Activated CD4-positive, alpha-beta T cell treated with anti-CD3 and anti-CD28 coated beads, Interleukin-2, amount 10 ng/mL, durations not matched to agents 7 days and 5 days (primary cell): ENCODE measurements at places on chromosomes 5 and 9. TPM values are rescaled to one million over a fixed set of nuclear protein-coding genes. Genes with fewer than 3 reads are reported as not detected.
A peak's percentile ranks its signal among the peaks of the same experiment; 100 is the strongest.

MLANA gene
- not detected for total RNA-seq

DNA sequence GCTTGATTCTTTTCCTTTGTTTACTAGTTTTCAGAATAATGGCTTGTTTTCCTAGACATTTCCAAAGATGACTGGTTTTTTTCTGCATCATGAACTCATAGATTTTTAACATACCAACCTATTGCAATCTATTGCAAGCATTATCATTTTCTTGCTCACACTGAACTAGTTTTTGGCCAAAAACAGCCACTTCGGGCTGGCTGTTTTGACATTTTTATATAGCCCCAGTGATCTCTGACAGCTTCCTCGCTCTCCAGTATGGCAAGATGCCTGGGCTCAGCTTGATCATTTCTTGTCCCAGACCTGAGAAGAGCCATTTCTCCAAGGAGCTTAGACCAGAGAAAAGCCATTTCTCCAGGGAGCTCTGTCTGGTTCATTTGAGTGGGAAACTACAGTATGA lies 94.3 kb upstream of the MAMDC2 start:
- no peak overlapping the region for H3K4me3 ChIP-seq
- H3K36me3 ChIP-seq: no peaks in the 10 kb centered on the region
- peaks cover 17% of the 10 kb centered on the region for H3K27me3 ChIP-seq
- DNase-seq: no peak

DNA sequence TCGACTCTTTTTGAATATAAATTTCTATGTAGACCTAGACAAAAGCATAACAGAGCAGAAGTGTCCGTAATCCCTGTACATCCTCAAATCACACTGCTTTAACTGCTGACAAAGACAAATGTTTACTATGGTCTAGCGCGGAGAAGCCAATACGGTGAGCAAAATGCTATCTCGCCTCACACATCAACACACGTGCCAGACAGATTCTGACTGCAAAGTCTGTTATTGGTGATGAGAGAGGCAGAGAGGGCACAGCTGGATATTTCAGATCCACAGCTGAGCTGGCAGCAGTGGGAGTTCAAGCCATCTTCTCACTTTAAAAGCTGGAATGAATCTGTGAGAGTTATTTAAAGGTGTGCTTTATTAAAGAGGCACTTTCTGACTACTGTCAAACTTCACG lies 124.3 kb downstream of the ARL15 start:
- no peak overlapping the region for H3K27ac ChIP-seq
- no peaks in the 10 kb centered on the region for H3K4me1 ChIP-seq
- H3K36me3 ChIP-seq: no peaks in the 10 kb centered on the region
- no peak overlapping the region for H3K4me3 ChIP-seq
- no peak for DNase-seq

DNA sequence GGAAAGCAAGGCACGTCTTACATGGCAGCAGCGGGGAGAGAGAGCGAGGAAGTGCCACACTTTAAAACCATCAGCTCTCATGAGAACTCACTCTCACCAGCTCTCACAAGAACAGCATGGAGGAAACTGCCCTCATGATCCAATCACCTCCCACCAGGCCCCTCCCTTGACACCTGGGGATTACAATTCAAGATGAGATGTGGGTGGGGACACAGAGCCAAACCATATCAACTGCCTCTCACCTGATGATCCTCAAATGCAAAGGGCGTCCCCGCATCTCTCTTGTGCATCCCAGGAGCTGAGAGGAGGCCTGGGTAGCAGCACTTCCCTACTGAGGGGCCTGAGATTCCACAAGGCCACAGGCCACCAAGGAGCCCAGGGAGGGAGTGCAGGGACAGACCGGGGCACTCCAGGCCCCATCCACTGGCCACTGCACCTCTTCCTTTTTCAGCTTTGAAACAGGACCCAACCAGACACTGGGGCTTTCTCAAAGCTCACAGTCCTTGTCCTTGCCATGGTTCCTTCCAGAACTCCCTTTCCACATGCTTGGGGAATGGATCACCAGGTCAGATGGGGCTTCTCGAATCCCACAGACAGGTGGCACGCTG lies 54.5 kb upstream of the IL17B start:
- no peak overlapping the region for H3K4me3 ChIP-seq
- H3K27me3 ChIP-seq: no peaks in the 10 kb centered on the region
- DNase-seq: no peak
- H3K4me1 ChIP-seq: peaks cover 14% of the 10 kb centered on the region
- H3K27ac ChIP-seq: no peak overlapping the region

GRCh38 chr9:128438343-128439109 lies 17.3 kb upstream of the ODF2 start:
- H3K4me3 ChIP-seq: no peak overlapping the region
- no peaks in the 10 kb centered on the region for H3K27me3 ChIP-seq
- peak; percentile 87 for DNase-seq
- H3K36me3 ChIP-seq: no peaks in the 10 kb centered on the region
- H3K4me1 ChIP-seq: peaks cover 9% of the 10 kb centered on the region

- no peak overlapping the region for H3K4me3 ChIP-seq
- no peak for DNase-seq
- H3K36me3 ChIP-seq: no peaks in the 10 kb centered on the region
- peaks cover 7% of the 10 kb centered on the region for H3K4me1 ChIP-seq
- peaks cover 3% of the 10 kb centered on the region for H3K27me3 ChIP-seq
These were observed 25.9 kb downstream of the CSF1R start for GRCh38 chr5:150060471-150060870.

PAPPA gene
- not detected for total RNA-seq
